ENCODE measurements at places on chromosomes 6 and 20.

DNA sequence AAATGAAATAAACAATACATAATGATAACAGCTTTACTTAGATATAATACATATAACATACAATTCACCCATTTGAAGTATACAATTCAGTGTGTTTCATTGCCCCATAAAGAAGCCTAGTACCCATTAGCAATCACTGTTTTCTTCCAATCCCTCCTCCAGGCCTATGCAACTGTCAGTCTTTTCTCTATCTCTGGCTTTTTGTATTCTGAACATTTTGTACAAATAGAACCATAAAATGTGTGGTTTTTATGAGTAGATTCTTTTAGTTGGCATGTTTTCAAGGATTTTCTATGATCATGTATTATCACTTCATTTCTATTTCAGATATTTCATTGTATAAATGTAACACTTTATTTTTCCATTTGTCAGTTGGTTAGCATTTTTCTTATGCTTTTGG lies 54.6 kb upstream of the MYO6 start:
- DNase-seq = no peak

DNA sequence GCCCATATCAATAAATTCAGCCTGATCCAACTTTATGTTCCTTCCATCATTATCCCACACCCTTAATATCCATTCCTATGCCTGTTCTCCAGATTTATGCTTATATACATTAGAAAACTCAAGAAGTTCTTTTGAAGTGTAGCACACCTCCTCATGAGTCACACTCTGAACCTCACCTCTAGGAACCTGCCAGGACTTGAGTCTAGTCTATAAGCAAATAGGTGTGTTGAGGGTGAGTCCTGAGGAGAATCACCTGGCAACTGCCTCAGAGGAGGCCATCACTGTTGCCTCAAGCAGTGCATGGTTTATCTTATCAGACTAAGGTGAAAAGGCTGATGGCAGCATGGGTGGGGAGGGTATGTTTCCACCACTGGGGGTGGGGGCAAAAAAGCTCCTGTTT lies 496.7 kb downstream of the C6orf118 start:
- DNase-seq = no peak

GRCh38 chr6:163998496-163998895 lies 584.0 kb downstream of the QKI start:
- no peak for DNase-seq

DNA sequence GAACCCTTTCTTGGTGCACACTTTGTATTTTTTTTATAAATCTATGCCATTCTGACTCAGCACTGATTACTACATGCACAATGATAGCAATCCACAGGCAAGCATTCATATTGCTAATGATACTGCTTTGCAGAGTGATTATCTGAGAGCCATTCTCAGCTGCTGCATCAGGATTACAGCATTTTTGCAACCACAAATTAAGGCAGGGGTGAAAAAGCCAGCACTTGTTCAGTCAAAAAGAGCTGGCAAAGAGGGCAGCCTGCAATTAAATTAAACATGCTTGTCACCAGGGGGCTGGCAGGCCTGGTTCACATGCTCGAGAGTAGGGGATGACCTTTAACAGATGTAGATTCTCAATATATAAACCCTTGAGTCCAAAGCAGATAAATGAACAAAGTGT lies 40.7 kb upstream of the SLC17A4 start:
- no peak for DNase-seq

GRCh38 chr6:121770943-121771342 lies 335.5 kb downstream of the GJA1 start:
- no peak for DNase-seq

- DNase-seq = no peak
These were observed 34.9 kb upstream of the EXOC2 start for GRCh38 chr6:727856-728255.

- peak; percentile 29 for DNase-seq
These were observed 102.7 kb downstream of the FIG4 start for GRCh38 chr6:109793792-109794191.

GRCh38 chr6:34546551-34547321 lies 9.4 kb downstream of the SPDEF start:
- no peak for DNase-seq

DNA sequence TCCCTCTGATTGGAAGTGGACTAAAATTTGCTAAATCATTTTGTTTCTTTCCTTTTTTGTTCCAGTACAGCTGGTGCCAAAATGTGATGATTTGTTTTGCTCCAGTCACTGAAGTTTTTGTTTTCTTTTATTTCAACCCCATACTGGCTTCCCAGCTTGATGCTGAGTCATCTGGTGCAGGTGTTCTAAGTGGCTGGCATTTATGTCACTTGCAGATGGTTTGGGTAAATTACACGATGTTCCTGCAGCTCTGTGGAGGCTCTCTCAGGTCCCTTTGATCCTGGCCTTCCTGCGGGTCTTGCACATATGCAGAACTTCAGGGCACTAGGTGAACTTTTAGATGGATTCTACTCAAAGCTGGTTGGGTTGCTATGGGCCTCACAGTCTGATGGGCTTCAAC lies 577.7 kb downstream of the HAO1 start:
- no peak for DNase-seq

DNA sequence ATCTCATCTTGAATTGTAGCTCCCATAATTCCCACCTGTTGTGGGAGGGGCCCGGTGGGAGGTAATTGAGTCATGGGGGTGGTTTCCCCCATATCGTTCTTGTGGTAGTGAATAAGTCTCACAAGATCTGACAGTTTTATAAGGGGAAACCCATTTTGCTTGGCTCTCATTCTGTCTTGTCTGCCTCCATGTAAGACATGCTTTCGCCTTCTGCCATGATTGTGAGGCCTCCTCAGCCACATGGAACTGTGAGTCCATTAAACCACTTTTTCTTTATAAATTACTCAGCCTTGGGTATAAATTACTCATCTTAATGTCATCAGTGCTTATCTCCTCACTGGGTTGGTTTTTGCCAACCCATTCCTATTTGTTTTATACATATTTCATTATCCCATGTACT lies 142.0 kb upstream of the GMDS start:
- DNase-seq = no peak

DNA sequence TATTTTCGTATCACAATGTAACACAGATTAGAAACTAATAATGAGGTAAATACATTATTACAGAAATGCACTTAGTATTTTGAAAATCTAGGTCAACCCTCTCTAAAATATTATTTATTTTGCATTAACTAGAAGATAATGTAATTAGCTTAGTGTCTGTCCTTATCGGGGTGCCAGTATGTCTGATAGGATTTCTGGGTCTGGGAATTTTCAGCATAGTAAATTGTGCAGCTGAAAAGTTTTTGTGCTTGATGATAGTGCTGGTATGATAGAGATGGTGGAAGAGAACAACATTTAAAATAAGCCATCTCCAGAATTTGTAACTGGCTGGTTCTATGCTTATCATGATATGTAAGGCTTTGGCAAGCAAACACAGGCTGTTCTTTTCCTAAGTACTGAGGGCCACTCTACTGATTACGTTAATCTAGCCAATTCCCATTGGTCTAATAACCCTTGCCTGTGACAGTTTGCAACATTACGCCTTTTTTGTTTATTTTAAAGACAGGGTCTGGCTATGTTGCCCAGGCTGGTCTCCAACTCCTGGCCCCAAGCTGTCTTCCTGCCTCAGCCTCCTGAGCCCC lies 50.8 kb downstream of the PREP start:
- no peak for DNase-seq

- DNase-seq = no peak
These were observed 69.3 kb upstream of the ZNFX1 start for GRCh38 chr20:49347156-49347555.

DNA sequence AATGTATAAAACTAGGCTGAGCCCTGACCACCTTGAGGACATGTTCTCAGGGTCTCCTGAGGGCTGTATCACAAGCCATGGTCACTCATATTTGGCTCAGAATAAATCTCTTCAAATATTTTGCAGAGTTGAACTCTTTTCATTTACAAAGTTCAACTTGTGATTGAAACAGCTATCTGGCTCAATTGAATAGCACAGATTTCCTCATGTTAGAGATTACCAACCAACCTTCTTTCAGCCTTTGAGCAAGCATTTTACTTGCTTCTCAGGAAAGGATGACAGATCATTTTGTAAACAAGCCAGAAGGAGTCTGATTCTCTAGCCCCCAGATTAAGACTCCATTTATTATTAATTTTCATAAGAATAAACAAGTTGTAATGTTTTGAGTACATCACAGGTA lies 111.0 kb upstream of the DOK5 start:
- DNase-seq = no peak

DNA sequence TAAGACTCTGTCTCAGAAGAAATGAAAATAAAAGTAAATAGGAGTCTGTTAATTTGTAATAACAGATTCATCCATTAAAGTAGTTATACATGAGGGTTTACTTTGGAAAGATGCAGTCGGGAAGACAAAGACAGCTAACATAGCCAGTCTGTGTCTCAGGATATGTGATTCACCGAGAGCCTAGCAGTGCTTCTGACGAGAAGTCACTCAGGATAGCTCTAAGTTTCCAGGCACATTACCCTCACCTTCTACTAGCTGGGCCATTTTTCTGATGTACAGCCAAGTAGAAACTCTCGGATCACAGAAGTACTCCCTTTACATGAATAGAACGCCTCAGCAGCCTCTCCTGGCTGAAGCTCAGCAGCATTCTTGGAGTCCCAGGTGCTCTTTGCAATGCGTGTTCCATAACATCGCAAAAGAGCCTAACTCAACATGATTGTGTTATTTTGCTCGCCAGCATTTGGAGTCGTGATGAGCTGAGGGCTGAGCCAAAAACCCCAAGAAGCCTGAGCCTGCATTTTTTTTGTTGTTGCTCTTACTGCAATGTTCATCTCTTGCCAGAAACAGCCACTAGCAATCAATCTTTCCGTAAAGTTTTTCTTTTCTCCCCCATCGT lies 22.4 kb upstream of the TASP1 start:
- no peak for DNase-seq

DNA sequence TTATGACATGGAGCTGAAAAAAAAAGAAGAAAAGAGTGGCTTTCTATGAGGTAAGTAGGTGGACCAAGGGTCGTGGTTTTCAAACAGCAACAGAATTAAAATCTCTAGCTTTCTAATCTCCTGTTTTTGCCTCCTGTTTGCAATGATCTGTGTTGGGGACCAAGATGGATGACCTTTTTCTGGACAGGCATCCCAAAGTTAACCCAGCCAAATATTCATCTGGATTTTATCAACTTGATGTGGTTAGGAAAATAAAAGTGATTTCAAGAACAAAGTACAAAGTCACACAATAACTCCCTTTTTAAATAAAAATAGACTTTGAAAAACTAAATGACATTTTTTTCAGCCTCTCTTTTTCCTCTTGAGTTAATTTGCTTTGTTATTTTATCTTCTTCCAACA lies 282.1 kb upstream of the PRDM1 start:
- DNase-seq = no peak

DNA sequence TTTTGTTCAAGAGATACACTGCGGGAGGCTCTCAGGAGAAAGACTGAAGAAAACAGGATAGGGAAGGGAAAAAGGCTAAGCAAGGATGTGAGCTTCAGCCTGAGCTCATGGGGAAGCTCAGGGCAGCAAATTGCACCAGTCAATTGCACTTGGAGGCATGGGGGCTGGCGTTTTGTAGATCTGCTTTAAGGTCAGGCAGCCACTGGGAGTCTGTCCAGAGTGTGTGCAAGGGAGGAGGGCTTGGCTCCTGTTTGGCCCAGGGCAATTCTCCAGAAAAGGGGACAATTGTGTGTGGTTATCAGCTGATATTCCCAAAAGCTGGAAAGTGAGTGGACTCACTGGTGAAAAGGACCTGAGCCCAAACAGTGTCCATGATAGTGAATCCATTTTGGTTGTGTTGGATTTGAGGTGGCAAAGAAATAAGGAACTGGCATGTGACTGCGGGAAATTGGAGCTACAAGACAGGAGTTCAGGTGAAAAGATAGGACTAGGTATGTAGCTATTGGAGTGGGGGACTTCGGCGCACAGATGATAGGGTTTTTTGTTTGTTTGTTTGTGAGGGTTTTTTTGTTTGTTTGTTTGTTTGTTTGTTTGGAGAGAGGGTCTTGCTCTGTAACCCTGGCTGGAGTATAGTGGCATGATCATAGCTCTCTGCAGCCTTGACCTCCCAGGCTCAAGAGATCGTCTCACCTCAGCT lies 22.3 kb upstream of the IER3 start:
- DNase-seq = no peak

DNA sequence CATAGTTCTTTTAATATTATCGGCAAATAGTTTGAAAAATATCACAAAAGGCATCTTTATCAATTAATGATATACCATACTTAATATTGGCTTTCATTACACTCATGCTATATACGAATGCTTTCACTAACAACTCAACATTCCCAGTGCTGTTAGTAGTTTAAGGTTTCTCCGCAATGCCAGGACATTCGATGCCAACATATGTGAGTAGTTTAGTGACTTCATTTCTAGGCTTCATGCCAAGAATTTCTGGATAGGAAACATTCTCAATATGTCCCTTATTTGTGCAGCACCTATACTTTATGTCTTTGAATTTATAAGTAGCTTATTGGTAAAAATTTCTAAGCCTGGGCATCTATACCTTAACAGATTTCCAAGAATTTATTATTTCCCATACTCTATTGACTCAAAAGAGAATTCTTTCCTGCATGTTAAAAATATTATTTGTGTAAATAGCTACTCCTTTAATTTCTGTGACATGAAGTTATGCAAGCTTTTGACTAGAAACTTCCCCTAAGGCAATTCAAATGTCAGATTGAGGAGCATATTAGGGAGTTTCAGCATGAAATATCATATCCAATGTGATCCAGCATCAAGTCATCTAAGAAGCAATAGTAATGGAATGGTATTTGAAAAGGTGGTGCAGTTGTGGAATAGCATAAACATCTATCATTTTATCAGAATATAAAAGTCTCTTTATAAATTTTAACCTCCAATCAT lies 236.0 kb upstream of the STXBP5 start:
- DNase-seq = no peak

- DNase-seq = no peak
These were observed 151.9 kb downstream of the CFAP61 start for GRCh38 chr20:20204256-20204655.

- no peak for DNase-seq
These were observed 63.7 kb downstream of the PXDC1 start for GRCh38 chr6:3687847-3688246.

DNA sequence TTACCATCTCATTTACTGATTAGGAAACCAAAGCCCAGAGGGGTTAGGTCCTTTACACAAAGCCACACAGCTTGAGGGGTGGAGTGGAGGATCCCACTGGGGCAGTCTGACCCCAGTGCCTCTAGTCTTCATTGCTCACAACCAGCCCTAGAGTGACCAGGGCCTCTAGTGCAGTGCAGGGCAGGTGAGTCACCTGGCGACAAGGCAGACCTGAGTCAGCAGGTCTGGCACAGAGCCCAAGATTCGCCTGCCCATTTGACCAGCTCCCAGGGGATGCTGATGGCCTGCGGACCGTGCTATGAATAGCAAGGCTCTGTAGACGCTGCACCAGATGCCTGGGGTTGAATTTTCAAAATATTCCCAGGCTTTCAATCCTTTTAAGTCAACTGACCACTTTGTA lies 29.9 kb downstream of the CDH26 start:
- DNase-seq = no peak

DNA sequence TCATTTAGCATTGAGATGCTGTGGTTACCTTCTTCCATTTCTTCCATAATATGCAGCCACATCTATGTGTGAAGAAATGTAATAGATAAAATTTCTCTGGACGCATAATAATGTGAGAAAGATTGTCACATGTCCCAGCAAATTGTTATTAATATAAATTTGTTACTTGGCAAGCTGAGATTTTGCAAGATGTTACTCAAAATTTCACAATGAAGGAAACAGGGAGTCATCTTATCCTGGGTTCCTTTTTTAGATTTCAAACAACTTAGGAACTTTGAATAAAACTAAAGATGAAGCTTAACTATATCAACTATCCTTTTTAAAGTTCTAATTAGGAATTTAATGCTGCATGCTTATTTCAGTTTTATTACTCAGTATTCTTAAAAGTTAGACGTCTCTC lies 3.6 kb downstream of the ESR1 start:
- DNase-seq = no peak

GRCh38 chr6:31473780-31474761 lies 23.9 kb upstream of the MICB start:
- DNase-seq = no peak

All from B cell (primary cell).